ENCODE measurements at places on chromosomes 5 and 9. TPM values are rescaled to one million over a fixed set of nuclear protein-coding genes. Genes with fewer than 3 reads are reported as not detected.

PTGDS gene
- total RNA-seq: 16.1 TPM

NRARP gene
- total RNA-seq: not detected

CCDC183 gene
- total RNA-seq: under 0.01 TPM

HAND1 gene
- total RNA-seq: 0.18 TPM

SLC46A2 gene
- not detected for total RNA-seq

AMBP gene
- not detected for total RNA-seq

MCIDAS gene
- total RNA-seq: not detected

SLC6A7 gene
- total RNA-seq: not detected

CCL21 gene
- total RNA-seq: not detected

ANGPTL2 gene
- total RNA-seq: 3.0 TPM

ZNG1E gene
- 16.1 TPM for total RNA-seq

ACSL6 gene
- total RNA-seq: under 0.01 TPM

CNTLN gene
- 4.3 TPM for total RNA-seq

OLFM1 gene
- total RNA-seq: 0.29 TPM

PRRT1B gene
- not detected for total RNA-seq

ADRA1B gene
- total RNA-seq: under 0.01 TPM

GABRA6 gene
- not detected for total RNA-seq

SLC6A18 gene
- not detected for total RNA-seq

RNF208 gene
- not detected for total RNA-seq

RPP25L gene
- 32.6 TPM for total RNA-seq

PCDHA12 gene
- not detected for total RNA-seq

TERT gene
- not detected for total RNA-seq

GABBR2 gene
- 5.5 TPM for total RNA-seq

ECM2 gene
- total RNA-seq: 1.2 TPM

NR5A1 gene
- total RNA-seq: not detected

NR2F1 gene
- 92.0 TPM for total RNA-seq

AIF1L gene
- not detected for total RNA-seq

KYAT1 gene
- total RNA-seq: 19.1 TPM

ENTREP1 gene
- not detected for total RNA-seq

GPR151 gene
- not detected for total RNA-seq

MVB12B gene
- total RNA-seq: 5.3 TPM

KIAA0825 gene
- 2.5 TPM for total RNA-seq

VAV2 gene
- total RNA-seq: 11.7 TPM

CDH18 gene
- total RNA-seq: not detected

HRCT1 gene
- total RNA-seq: 0.18 TPM

SELENOP gene
- 62.8 TPM for total RNA-seq

MRPS27 gene
- 88.4 TPM for total RNA-seq

FIBCD1 gene
- total RNA-seq: 2.8 TPM

ADRB2 gene
- total RNA-seq: under 0.01 TPM

DBH gene
- total RNA-seq: not detected

SLC45A2 gene
- not detected for total RNA-seq

CLTA gene
- 247 TPM for total RNA-seq

Data from myometrial cell (primary cell).